ENCODE measurements at places on chromosomes 6 and 20.

GRCh38 chr6:15106958-15107643, 138.8 kb upstream of the JARID2 start:
- DNase-seq, result no peak

- no peak for DNase-seq
Measured at GRCh38 chr6:125738276-125738675, 11.2 kb upstream of the HEY2 start.

- no peak for DNase-seq
Measured at GRCh38 chr6:36358226-36358915, 21.7 kb upstream of the BNIP5 start.

GRCh38 chr20:51526106-51526470, 16.4 kb downstream of the NFATC2 start:
- DNase-seq, result no peak

- no peak for DNase-seq
Measured at GRCh38 chr20:19012676-19013075, 199.1 kb downstream of the SCP2D1 start.

DNA sequence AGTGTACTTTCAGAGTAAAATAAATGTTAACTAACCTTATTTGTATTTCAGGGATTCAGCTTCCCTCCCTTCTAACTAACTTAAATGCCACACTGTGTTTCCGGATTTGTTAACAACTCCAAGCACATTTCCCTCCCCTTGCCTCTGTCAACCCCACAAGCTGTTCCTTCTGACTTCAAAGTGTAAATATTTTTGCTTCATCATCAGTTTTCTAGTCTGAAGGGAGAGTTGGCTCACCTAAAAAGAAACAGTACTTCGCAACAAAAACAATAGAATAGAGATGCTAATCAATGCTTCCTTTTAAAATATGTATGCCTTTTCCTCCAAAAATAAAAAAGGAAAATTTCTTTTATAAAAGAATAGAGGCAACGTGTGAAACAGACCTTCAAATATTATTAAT, 132.6 kb downstream of the THEMIS start:
- no peak for DNase-seq

DNA sequence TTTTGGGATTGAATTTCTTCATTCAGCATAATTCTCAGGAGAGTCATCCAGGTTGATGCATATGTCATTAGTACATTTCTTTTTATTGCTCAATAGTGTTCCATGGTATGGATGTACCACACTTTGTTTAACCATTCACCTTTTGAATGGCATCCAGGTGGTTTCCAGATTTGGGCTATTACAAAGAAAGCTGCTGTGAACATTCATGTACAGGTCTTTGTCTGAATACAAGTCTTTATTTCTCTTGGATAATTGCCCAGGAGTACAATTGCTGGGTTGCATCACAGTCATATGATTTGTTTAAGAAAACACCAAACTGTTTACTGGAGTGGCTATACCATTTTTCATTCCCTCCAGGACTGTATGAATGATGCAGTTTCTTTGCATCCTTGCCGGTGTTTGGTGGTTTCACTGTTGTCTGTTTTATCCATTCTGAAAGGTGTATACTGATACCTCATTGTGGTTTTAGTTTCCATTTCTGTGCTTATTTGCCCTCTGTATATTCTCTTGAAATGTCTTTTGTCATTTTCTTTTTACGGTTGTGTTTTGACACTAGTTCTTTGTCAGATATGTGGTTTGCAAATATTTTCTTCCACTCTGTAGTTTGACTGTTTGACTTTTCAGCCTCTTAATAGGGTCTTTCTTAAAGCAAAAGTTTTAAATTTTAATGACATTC, 8.8 kb downstream of the CDKAL1 start:
- DNase-seq, result peak; percentile 52

DNA sequence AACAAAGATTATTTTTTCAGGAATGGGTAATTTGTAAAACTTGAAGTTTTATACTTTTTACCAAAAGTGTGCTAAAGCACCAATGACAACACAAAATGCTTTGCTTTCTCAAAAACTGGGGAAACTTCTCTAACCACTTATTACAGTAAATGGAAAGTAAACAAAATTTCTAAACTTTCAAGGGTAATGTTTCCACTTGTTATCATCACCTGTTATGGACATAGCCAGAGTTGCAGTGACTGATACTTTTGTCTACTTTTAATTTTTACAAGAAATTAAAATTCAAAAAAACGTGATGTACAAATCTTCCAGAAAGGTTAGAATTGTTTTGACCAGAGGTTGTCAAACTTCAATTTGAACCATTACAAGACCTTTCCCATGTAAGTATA, 99.9 kb downstream of the JAG1 start:
- DNase-seq, result no peak

DNA sequence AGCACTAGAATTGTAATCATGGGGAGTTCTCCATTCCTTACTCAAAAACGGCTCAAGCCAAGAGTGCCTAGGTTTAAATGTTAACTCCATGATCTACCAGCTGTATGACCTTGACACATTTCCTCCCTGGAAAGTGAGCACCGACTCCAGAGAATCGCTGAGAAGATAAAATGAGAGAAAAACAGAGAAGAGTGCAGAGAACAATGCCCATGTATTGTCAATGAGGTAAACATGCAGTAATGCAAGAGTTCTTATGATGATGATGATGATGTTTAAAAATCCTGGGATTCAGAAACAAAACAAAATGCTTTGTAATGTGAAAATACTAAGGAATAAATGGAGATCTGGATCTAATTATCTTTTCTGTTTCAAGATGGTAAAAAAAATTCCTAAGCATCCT, 64.8 kb upstream of the BEND6 start:
- no peak for DNase-seq

- DNase-seq, result no peak
Measured at GRCh38 chr6:35943390-35943789, 22.5 kb upstream of the SRPK1 start.

DNA sequence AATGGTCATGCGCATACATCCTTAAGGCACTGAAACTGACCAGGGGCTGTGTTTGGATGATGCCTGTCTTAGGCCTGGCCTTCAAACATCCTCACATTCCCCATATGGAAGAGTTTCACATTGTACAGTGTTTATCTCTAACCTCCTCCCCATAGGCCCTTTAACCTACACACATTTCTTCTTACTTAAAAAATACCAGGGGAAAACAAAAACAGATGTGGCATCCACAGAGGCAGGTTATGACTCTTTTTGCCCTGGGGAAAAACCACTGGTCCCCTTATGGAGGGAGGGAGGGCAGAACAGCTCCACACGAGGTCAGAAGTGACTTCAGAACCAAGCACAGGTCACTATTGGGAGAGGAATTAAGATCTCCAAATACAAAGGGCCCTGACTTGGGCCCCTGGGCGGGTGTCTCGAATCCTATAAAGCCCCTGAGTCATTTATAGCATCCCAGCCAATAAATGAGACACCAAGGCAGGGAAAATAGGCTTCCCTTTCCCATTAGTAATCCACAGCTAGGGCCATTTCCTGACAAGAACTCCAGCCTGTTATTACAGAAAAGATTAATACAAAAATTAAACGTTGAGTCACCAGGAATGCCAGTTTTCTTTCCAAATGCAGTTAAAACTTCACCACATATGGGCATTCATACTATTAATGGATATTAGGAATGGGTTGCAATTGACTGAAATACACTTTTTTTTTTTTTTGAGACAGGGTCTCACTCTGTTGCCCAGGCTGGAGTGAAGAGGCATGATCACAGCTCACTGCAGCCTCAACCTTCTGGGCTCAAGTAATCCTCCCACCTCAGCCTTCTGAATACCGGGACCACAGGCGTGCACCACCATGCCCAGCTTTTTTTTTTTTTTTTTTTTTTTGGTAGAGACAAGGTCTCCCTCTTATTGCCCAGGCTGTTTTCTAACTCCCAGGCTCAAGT, 107.2 kb downstream of the ATP9A start:
- DNase-seq, result no peak

DNA sequence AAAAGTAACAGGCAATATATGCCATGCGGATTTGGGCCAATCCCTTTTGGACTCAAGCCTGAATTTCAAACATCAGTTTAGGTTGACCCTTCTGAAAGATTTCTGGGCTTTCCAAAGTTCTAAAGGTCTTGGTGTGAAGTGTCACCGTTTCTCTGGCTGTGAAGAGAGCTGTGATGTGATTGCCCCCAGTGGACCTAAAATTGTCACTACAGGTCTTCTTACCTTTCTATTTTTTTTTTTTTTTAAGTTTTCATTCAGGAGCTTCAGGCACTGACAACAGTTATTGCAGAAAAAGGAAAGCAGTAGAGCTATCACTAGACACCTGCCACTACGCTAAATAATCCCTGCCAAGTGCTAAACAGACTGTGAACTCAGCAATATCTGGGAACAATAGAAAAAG, 75.7 kb upstream of the OPRM1 start:
- no peak for DNase-seq

- DNase-seq, result no peak
Measured at GRCh38 chr6:167678102-167679101, 148.3 kb upstream of the AFDN start.

- no peak for DNase-seq
Measured at GRCh38 chr20:21125072-21125848, 622 bp upstream of the KIZ start.

DNA sequence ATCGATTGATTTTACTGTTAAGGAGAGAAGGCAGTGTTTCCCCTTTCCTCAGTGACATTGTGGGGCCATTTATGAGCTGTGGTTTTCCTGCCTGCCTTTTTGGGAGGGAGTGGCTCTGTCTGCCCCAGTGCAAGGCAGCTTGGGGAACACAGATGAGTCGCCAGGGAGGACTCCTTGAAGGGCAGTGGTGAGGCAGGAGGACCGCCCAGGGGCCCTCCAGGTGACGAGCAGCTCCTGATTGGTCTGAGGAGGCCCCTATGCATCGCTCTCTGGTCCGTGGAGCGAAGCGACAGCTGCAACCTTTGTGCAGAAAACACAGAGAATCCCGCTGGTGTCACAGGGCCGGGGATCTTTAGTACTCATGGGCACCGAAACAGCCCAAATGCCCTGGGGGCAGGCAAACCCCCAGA, 100.3 kb downstream of the TMEM242 start:
- DNase-seq, result no peak

- DNase-seq, result no peak
Measured at GRCh38 chr20:24407151-24407550, 62.3 kb upstream of the SYNDIG1 start.

DNA sequence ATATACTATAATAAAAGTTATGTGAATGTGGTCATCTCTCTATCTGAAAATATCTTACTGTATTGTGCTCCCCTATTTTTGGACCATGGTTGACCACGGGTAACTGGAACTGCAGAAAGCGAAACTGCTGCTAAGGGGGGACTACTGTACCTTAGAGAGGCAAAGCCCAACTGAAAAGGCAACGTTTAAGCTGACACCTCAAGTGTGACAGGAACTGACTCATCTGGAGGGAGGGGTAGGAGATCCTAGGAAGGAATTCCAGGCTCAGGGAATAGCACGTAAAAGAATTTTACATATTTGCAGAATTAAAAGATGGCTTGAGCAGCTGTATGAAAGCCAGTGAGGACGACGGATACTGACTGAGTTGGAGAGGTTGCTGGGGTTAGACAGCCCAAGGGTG, 34.8 kb downstream of the ELOVL2 start:
- no peak for DNase-seq

GRCh38 chr20:48148916-48149672, 363.8 kb upstream of the SULF2 start:
- DNase-seq, result no peak

- DNase-seq, result no peak
Measured at GRCh38 chr6:116352515-116353471, 18.0 kb upstream of the DSE start.

DNA sequence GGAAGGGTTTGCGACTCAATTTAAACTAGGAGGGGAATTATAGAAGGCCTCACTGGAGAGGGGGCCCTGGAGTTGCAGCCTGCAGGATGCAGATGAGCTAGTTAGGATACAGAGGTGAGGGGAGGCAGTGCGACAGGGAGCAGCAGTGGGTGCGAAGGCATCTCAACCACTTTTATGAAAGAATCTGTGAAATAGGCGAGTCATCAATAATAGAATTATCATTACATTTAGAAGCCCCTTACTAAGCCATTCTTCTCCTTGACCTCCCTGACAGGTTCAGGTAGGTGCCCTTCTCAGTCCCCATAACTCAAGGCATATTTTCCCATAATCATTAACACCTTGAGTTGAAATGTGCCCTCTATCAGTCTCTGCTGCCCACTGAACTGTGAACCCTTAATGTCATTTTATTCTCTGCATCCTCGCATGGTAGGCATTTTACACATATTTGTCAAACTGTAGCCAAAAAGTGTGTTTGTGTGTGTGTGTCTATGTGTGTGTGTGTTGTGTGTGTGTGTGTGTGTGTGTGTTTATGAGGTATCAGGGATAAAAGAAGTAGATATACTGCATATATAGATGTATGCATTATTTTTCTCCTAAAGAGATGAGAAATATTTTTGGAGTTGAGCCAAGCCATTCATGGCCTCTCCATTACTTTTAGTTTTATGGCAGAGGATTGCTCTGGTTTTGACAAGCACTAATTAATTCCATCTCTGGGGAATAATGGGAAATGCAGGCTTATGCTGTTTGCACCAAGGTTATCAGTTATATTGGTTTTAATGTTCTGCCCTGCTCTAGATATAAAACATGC, 898.8 kb downstream of the KIF16B start:
- DNase-seq, result no peak

DNA sequence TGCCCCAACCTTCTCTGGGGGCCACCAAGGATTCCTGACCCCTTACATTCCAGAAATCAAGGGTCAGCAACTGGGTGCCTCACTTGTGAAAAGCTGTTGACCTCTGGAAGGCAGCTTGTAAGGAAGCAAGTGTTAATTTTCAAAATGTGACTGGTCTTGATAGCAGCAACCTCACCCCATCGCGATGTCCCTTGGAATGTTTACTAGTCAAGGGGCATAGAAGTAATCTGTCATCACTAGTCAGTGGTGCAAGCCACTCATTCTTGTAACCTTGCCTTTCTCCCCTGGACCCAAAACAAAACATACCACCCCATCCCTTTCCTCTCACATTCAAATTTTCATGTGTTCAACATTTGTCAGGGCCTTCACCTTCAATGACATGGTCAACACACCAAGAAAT, 30.5 kb downstream of the TBX18 start:
- DNase-seq, result no peak

DNA sequence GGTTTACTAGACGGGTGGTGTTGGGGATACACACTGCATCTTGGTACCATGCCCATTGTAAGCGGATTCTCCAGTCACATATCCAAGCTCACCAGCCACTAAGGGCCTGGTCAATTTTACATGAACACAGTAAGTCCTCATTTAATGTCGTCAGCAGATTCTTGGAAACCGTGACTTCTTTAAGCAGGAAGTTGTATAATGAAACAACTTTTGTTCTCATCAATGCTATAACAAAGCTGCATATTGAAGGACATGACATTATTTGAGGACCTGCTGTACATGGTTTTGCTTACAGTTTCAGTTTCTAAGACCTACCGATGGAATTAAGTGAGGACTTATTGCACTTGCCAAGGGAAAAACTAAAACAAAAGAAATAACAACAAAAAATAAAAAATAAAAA, 295.6 kb downstream of the SYNE1 start:
- no peak for DNase-seq

DNA sequence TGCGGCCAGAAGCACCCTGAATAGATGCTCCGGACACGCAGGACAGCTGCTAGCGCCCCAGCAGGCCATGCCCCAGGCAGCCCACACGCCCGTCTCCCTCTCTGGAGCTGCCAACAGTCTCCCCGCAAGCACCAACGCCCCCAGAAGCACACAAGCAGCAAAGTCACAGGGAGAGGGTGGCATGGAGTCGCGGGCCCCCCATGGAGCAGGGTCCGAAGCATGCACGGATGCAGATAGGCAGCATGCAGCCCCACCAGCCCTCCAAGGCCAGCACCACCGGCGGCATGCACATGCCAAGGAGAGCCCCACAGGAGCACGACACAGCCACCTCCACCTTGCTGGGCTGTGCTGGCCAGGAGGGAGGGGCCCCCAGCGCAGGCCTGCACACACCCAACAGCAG, 53.8 kb downstream of the KCNQ2 start:
- no peak for DNase-seq

Measured in stimulated activated effector memory CD8-positive, alpha-beta T cell treated with anti-CD3 and anti-CD28 coated beads, Interleukin-12 subunit alpha, Interleukin-12 subunit beta, amount 100 ng/mL, for 72 hours (primary cell).